ENCODE measurements at places on chromosomes 5 and 9. TPM values are rescaled to one million over a fixed set of nuclear protein-coding genes. Genes with fewer than 3 reads are reported as not detected.

- no peaks in the 10 kb centered on the region for H3K36me3 ChIP-seq
- no peaks in the 10 kb centered on the region for H3K27me3 ChIP-seq
- no peak overlapping the region for H3K27ac ChIP-seq
These were observed 318.2 kb downstream of the SLCO4C1 start for GRCh38 chr5:101977729-101978345.

GRCh38 chr9:34809504-34810186 lies 99.7 kb upstream of the CCL21 start:
- H3K4me1 ChIP-seq: no peaks in the 10 kb centered on the region
- H3K4me3 ChIP-seq: no peak overlapping the region
- H3K36me3 ChIP-seq: no peaks in the 10 kb centered on the region
- H3K27me3 ChIP-seq: no peaks in the 10 kb centered on the region

DNA sequence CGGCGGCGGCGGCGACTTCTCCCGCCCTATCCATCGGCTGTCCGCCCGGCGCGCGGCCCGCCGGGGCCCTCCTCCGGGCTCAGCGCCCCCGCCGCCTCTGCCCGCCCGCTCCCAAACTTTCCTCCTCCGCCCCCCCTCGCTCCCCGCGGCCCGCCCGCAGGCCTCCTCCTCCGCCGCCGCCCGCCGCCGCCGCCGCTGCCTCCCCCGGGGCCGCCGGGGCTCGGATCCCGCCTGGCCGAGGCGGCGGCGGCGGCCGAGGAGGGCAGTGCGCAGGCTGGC lies 460 bp upstream of the PBX3 start:
- peaks cover 30% of the 10 kb centered on the region for H3K4me1 ChIP-seq
- H3K27me3 ChIP-seq: no peaks in the 10 kb centered on the region
- H3K27ac ChIP-seq: no peak overlapping the region
- peak overlapping the region; percentile 66 for H3K4me3 ChIP-seq

DNA sequence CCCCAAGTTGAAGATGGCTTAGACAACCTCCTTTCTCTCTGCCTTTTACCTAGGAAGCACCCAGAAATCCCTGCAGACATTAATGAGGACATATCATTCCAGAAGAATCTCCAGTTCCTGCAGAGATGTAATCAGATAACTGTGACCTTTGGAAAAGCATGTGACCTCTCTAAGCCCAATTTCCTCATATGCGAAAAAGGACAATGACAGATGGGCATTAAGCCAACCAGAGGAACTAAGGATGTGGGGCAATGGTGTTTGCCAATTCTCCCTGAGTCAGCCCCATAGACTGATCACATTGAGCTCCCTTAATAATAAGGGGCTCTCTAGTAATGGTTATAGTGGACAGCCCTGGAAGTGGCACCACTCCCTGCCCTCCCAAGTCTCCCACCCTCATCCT lies 10.1 kb upstream of the FOXI1 start:
- peaks cover 6% of the 10 kb centered on the region for H3K27me3 ChIP-seq
- no peak for DNase-seq
- H3K36me3 ChIP-seq: no peaks in the 10 kb centered on the region
- no peaks in the 10 kb centered on the region for H3K4me1 ChIP-seq

DNA sequence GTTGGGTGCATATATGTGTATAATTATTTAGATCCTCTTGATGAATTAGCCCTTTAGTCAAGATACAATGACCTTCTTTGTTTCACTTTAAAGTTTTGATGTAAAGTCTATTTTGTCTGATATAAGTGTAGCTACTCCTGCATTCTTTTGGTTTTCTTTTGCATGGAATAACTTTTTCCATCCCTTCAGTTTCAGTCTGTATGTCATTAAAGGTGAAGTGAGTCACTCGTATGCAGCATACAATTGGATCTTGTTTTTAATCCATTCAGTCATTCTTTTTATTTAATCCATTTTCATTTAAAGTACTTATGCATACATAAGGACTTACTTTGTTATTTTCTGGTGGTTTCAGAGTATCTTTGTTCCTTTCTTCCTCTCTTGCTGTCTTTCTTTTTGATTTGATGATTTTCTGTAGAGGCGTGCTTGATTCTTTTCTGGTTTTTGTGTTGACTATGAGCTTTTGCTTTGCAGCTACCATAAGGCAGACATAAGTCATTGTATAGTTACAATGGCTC lies 36.3 kb upstream of the FAM120A start:
- peaks cover 4% of the 10 kb centered on the region for H3K4me1 ChIP-seq
- H3K27me3 ChIP-seq: peaks cover 4% of the 10 kb centered on the region

Gene CTSV
- 0.05 TPM for total RNA-seq

Gene TAF11L13
- not detected for total RNA-seq

GRCh38 chr5:140351609-140352334 lies 5.4 kb upstream of the HBEGF start:
- H3K27ac ChIP-seq: no peak overlapping the region
- DNase-seq: peak; percentile 78
- no peaks in the 10 kb centered on the region for H3K36me3 ChIP-seq
- H3K27me3 ChIP-seq: no peaks in the 10 kb centered on the region
- H3K4me1 ChIP-seq: peaks cover 2% of the 10 kb centered on the region

- no peak overlapping the region for H3K4me3 ChIP-seq
- H3K27me3 ChIP-seq: no peaks in the 10 kb centered on the region
- no peak overlapping the region for H3K27ac ChIP-seq
- no peaks in the 10 kb centered on the region for H3K4me1 ChIP-seq
These were observed 375.9 kb downstream of the ARRDC3 start for GRCh38 chr5:91007251-91007650.

- H3K36me3 ChIP-seq: no peaks in the 10 kb centered on the region
- H3K4me1 ChIP-seq: no peaks in the 10 kb centered on the region
- H3K27me3 ChIP-seq: no peaks in the 10 kb centered on the region
- no peak overlapping the region for H3K4me3 ChIP-seq
- no peak for DNase-seq
These were observed 121.8 kb downstream of the FAM170A start for GRCh38 chr5:119750887-119751733.

GRCh38 chr5:171275841-171276544 lies 33.1 kb upstream of the TLX3 start:
- H3K4me1 ChIP-seq: no peaks in the 10 kb centered on the region
- no peak overlapping the region for H3K4me3 ChIP-seq
- H3K27me3 ChIP-seq: no peaks in the 10 kb centered on the region
- H3K27ac ChIP-seq: no peak overlapping the region
- no peaks in the 10 kb centered on the region for H3K36me3 ChIP-seq

GRCh38 chr5:108953940-108954339 lies 206.2 kb downstream of the FER start:
- no peaks in the 10 kb centered on the region for H3K36me3 ChIP-seq
- H3K4me3 ChIP-seq: no peak overlapping the region
- DNase-seq: no peak
- no peaks in the 10 kb centered on the region for H3K4me1 ChIP-seq

GRCh38 chr5:93998951-93999455 lies 257.6 kb upstream of the POU5F2 start:
- no peak for DNase-seq
- H3K4me1 ChIP-seq: no peaks in the 10 kb centered on the region
- H3K36me3 ChIP-seq: no peaks in the 10 kb centered on the region
- H3K4me3 ChIP-seq: no peak overlapping the region

DNA sequence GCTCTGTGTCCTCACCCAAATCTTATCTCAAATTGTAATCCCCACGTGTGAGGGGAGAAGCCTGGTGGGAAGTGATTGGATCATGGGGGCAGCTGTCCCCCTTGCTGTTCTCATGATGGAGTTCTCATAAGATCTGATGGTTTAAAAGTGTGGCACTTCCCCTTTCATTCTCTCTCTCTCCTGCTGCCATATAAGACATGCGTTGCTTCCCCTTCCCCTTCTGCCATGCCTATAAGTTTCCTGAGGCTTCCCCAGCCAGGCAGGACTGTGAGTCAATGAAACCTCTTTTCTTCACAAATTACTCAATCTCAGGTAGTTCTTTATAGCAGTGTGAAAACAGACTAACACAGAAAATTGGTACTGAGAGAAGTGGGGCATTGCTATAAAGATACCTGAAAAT lies 107.7 kb downstream of the DMAC1 start:
- H3K27me3 ChIP-seq: no peaks in the 10 kb centered on the region
- DNase-seq: no peak
- no peak overlapping the region for H3K4me3 ChIP-seq
- H3K36me3 ChIP-seq: no peaks in the 10 kb centered on the region

Gene IL4
- total RNA-seq: not detected

DNA sequence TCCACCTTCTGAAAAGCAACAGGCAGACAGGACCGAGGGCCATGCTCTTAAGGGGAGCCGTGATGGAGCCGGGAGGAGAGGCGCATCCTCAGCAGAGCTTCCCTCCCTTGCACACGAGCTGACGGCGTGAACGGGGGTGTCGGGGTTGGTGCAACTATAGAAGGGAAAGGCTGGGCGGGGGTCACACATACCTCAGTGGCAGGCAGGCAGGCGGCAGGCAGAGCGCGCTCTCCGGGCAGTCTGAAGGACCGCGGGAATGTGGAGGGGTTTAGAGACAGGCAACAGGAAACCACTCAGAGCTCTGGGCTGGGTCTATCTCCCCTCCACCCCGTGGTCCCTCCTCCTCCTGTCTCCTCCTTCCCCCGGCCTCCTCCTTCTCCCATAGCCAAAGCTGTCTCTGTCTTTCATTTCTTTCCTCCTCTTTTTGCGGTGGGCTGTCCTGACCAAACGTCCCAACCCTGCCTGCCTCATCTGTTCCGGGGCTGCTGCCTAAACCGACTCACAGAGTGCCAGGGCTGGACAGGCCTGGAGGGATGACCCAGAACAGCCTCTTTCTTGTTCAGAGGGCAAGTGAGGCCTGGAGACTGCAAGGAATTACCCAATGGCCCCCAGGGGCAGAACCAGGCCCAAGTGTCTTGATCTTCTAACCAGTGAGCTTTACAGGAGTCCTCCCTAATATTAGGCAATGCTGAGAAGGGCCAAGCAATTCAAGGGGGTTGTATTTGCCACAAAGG lies at the start of gene SPARC:
Gene SPARC (minus strand): TSS at position 242 of the 734 bp plus-strand sequence. CDS start 10,727 bp downstream, outside the sequence.
- H3K27ac ChIP-seq: peak within 1 kb of the TSS; percentile 91
- peaks cover 50% of the 10 kb centered on the region for H3K4me1 ChIP-seq
- H3K27me3 ChIP-seq: no peaks in the 10 kb centered on the region
- peaks cover 43% of the 10 kb centered on the region for H3K36me3 ChIP-seq
- peak within 1 kb of the TSS; percentile 58 for H3K4me3 ChIP-seq
- DNase-seq: peak; percentile 95

Gene PPP1R26
- 11.0 TPM for total RNA-seq

- peaks cover 4% of the 10 kb centered on the region for H3K36me3 ChIP-seq
- DNase-seq: no peak
- no peak overlapping the region for H3K4me3 ChIP-seq
- no peak overlapping the region for H3K27ac ChIP-seq
- no peaks in the 10 kb centered on the region for H3K27me3 ChIP-seq
- H3K4me1 ChIP-seq: no peaks in the 10 kb centered on the region
These were observed 273.0 kb upstream of the IRX1 start for GRCh38 chr5:3322642-3323041.

- 0 out of 2 replicates have a peak, but pooled peaks cover 4% of the 10 kb centered on the region for H3K27me3 ChIP-seq
- H3K27ac ChIP-seq: no peak overlapping the region
- H3K4me3 ChIP-seq: no peak overlapping the region
- peaks cover 8% of the 10 kb centered on the region for H3K4me1 ChIP-seq
These were observed 16.6 kb upstream of the HEMGN start for GRCh38 chr9:97954550-97954989.

Gene PCDHGA11
- total RNA-seq: 0.22 TPM

Gene LCN1
- not detected for total RNA-seq

DNA sequence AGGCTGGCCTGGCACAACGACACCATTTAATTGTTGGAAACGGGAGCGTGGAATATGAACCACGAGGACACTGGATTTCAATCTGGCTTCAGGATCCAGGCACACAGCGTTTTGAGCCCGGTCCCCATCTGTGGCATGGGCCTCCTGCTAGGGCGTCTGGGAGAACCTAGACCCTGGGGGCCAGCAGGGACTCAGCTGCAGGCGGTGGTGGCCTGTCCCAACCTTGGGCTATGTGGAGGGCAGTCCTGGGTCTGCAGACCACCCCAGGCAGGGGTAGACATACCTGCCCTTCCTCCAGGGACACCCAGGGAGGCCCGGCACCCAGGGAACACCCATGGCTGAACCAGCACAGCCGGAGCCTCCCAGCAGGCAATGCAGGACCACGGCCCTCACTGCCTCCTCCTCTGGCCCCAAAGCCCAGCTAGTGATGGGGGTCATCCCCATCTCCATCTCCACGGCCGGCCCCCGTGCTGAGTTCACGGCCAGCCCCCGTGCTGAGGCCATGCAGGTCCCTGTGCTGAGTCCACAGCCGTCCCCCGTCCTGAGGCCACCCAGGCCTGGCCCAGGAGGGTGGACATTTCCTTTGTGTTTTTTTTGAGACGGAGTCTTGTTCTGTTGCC lies 18.5 kb upstream of the UBAC1 start:
- no peaks in the 10 kb centered on the region for H3K4me1 ChIP-seq
- no peak overlapping the region for H3K4me3 ChIP-seq
- H3K27ac ChIP-seq: no peak overlapping the region
- DNase-seq: no peak
- H3K36me3 ChIP-seq: no peaks in the 10 kb centered on the region

GRCh38 chr9:129334105-129334935 lies 156.3 kb upstream of the IER5L start:
- H3K27me3 ChIP-seq: no peaks in the 10 kb centered on the region
- peaks cover 34% of the 10 kb centered on the region for H3K4me1 ChIP-seq
- no peak overlapping the region for H3K4me3 ChIP-seq
- no peaks in the 10 kb centered on the region for H3K36me3 ChIP-seq
- H3K27ac ChIP-seq: peak overlapping the region; percentile 70

DNA sequence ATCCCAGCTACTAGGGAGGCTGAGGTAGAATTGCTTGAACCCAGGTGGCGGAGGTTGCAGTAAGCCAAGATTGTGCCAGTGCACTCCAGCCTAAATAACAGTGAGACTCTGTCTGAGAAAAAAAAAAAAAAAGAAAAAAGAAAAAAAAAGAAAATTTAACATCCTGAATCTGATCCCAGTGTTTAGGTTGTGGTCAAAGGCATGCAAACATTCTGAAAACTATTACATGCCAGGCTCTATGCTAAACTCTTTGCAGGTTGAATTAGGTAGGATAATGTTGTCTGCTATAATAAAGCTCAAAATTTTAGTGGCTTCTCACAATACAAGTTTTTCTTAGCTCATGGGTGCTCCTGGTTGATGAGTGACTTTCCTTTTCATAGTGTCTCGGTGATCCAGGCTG lies 367.4 kb downstream of the PSAT1 start:
- DNase-seq: peak; percentile 14
- no peaks in the 10 kb centered on the region for H3K36me3 ChIP-seq
- no peak overlapping the region for H3K4me3 ChIP-seq
- peaks cover 6% of the 10 kb centered on the region for H3K4me1 ChIP-seq
- no peaks in the 10 kb centered on the region for H3K27me3 ChIP-seq
